ENCODE measurements at places on chromosomes 2 and 18.

DNA sequence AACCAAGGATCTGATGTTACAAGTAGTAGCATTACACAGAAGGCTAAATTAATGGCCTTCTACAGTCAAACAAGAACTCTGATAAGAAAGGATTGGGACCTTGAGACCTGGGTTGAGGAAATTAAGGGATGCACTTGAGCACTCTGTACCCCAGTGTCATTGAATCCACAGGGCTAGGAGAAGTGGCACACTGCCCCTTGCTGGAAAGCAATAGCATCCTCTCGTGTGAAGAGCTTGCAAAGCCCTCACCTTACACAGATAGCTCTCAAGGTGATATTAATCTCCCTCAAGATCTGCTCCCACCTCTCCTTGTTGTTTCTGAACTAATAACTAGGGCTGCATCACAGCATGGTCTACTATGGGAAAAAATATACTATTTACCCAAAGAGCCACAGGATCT, 26.5 kb upstream of the CHST9 start:
- no peak for DNase-seq

DNA sequence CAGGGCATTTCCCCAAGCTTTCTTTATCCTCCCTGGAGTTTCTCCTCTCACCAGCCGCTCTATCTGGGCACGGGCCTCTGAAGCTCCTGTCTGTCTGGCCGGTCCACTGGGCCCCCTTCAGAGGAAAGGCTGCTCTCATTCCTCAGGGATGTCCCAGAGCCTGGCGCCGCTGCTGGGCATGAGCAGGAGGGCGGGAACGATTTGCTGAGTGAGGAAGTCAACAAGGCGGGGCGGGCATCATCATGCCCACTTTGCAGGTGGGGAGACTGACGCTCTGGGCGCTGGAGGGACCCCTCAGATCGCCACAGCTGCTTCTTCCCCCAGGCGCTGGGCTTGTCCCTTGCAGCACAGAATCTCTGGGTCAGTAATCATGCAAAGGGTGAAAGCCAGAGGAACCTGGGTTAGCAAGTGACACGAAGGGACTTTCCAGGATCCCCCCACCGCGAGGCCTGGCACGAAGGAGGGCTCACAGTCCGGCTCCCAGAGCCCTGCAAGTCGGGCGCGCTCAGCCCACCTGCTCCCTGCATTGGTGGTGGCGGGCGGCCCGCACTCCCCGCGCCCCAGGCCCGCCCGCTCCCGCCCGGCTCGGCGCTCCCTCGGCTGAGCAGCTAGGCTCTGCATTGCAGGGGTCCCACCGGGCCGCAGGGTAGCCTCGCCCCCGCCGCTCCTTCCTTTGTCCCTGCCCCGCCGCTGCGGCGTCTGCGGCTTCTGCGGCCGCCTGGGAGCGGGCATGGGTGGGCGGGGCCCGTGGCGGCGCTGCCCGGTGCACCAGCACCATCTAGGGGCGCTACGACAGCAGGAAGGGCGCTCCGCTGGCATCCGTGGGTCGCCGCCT, 157.8 kb downstream of the CYRIA start:
- no peak for DNase-seq

DNA sequence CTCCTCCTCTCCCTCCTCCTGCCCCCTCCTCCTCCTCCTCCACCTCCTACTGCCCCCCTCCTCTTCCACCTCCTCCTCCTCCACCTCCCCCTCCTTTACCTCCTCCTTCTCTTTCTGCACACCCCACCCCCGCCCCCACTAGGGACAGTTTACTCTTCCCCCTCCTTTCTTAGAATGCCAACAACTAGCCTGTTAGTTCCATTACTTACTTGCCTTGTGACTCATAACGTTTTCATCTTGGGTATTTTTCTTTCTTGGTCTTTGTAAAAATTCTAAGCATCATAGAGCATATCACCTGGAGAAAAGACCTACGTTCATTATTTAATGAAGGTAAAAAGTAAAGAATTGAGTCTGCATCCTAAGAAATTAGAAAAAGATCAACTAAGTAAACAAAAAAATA, 165.3 kb downstream of the NEDD4L start:
- no peak for DNase-seq

- no peak for DNase-seq
Observed at GRCh38 chr2:192243488-192243887, 48.8 kb upstream of the TMEFF2 start.

DNA sequence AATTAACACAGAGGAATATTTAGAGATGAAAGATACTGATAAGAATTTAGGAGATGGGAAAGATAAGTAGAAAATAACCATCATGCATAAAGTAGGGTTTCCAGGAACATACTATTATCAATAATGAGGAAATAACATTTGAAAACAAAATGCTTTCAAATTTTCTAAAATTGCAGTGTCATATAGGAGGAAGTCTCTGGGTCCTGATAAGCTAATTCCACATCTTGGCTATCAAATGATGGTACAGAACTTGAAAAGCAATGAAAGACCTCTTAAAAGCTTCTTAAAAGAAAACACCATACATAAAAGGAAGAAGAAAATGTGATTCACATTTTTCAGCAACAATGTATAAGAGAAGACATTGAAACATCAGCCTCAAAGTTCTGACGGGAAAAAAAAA, 1024.8 kb downstream of the TSN start:
- DNase-seq, result no peak

- DNase-seq, result no peak
Observed at GRCh38 chr2:191618786-191619185, 59.1 kb upstream of the NABP1 start.

DNA sequence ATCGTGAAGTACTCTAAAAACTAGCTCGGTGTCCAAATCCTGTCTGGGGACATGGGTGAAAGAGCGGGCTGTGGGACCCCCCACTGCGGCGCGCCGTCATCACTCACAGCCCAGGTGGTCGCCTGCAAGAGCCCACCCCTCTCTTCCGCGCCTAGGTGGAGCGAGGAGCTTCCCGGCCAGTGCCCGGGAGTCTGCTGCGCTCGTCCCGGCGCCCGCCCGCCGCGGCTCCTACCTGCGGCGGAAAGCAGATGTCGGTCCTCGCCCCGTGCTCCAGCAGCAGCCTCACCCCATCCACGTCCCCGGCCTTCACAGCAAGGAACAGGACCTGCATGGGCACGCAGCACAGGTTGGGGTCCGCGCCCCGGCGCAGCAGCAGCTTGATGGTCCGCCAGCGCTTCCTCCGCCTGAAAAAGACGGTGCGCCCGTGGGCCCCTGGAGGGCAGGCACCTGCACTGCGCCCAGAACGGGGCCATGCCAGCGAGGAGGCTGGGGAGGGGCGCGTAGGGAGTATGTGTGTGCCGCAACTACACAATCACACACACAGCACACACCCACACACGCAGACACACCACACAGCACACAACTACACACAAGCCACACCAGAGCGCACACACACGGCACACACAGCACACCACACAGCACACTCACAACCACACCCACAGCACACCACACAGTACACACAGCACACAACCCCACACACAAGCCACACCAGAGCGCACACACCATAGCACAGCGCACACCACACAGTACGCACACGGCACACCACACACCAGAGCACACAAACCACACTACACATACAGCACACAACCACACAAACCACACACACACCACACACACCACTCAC, 37.4 kb downstream of the ANKMY1 start:
- no peak for DNase-seq

GRCh38 chr18:24112874-24113615, 25.8 kb upstream of the CABYR start:
- DNase-seq, result no peak

DNA sequence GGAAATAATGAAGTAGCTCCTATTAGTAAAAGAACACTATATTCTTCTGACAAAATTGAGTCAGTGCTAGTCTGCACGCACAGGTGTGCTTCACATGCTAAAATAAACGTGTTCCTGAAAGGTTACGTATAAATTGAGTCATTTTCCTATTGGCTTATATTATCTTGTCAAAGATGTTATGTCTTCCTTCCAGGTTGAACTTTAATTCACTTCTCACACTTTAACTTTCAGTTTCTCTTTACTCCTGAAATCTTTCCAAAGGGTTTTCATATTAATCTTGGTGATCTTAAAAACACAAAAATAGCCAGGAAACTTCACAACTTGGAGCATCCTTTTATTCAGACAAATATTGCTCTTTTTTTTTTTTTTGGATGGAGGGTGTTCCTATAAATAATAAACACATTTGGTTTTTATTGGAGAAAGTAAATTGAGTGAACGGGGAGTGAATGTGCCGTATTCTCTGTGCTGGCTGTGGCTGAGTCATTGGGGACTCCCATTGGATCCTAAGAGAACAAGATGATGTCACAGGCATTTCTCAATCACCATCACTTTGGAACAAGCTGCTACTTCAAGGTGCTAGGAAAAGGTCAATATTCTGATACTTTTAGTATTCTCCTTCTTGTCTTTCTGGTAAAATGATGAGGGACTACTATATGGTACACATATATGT, 150.2 kb upstream of the SPATS2L start:
- no peak for DNase-seq

DNA sequence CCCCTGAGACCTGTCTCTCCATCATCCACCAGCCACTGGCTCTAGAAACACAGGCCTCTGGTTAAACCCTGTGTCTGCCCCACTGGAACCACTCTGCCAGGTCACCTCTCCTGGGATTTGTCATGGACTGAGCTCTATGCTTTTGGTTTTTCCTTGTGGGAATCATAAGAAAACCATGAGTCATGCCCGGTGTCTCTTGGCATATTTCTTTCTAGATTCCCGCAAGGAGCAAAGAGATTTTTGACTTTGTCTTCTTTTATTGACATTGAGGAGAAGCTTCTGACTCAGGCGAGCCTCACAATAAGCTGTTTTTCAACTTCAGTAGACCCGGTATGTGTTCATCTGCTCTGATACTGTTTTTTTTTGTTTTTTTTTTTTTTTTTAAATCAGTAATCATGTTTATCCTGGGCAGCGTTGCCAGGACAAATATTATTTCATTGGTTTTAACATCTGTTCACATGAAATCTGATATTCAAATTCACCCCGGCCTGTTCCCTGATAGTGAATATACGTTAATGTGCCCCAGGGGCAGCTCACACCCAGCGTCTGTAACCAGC, 207.1 kb downstream of the ACKR3 start:
- no peak for DNase-seq

- DNase-seq, result no peak
Observed at GRCh38 chr2:233862261-233862768, 5.9 kb downstream of the MSL3B start.

- no peak for DNase-seq
Observed at GRCh38 chr2:33241581-33241980, 234.9 kb upstream of the RASGRP3 start.

GRCh38 chr18:9707381-9708056, 582 bp upstream of the RAB31 start:
- DNase-seq, result no peak

- no peak for DNase-seq
Observed at GRCh38 chr2:11213090-11213638, 57.9 kb downstream of the SLC66A3 start.

DNA sequence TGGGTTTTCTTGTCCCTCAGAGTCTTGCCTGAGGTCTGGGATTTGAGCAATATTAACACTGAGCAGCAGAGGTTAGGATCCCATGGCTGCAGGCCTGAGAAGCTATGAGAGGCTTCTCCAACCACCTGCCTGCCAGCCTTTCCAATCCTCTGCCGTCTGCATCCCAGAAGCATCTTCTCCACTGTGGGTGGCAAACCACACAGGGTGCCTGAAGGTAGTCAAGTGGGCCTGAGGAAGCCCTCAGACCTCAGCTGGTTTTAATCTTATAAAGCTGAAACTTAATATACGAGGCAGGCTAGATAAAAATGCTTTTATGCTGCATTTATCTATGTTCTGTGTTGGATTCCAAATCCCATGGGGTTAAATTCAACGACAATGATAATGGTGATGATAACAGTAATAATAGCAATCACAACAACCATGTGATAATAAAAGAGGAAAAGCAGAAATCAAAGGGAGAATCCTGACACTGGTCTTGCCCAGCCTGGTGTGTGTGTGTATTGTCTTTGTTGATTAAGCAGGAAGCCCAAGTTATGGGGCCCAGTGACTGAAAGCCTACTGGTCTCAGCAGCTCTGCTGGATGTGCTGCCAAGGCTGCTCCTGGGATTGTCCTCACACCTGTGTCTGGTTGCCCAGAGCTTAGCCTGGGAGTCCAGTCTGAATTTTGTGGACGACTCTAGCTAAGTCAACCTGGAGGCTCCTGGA, 59.7 kb upstream of the LDAH start:
- DNase-seq, result no peak

DNA sequence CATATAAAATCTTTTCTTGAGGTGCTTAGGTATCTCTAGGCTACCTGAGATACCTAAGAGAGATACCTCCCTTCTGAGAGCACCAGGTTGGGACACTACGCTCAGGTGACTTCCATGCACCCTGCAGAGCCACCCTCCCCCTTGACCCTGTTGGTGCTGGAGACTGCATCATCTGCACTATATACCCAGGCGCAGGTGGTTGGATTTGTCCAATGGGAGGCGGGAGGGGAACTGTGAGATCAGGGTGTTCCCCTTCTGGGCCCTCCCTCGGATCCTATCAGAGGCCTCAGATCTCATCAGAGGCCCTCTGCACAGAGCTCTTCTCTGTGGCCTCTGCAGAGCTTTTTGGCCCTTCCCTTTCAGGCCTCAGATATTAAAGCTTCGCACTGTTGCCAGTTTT, 158.4 kb downstream of the SH3RF3 start:
- DNase-seq, result no peak

DNA sequence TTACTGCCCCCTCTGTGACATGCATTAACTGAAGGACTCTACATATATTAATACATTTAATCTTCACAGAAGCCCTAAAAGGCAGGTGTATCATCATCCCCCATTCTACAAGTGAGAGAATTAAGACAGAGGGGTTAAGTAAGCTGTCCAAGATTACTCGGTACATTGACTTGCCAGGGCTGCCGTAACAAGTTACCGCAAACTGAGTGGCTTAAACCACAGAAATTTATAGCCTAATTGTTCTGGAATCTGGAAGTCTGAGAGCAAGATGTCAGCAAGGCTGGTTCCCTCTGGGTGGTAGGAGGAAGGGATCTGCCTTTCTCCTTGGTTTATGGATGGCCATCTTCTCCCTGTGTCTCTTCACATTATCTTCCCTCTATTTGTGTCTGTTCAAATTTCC, 605.5 kb downstream of the EPHA4 start:
- DNase-seq, result no peak

DNA sequence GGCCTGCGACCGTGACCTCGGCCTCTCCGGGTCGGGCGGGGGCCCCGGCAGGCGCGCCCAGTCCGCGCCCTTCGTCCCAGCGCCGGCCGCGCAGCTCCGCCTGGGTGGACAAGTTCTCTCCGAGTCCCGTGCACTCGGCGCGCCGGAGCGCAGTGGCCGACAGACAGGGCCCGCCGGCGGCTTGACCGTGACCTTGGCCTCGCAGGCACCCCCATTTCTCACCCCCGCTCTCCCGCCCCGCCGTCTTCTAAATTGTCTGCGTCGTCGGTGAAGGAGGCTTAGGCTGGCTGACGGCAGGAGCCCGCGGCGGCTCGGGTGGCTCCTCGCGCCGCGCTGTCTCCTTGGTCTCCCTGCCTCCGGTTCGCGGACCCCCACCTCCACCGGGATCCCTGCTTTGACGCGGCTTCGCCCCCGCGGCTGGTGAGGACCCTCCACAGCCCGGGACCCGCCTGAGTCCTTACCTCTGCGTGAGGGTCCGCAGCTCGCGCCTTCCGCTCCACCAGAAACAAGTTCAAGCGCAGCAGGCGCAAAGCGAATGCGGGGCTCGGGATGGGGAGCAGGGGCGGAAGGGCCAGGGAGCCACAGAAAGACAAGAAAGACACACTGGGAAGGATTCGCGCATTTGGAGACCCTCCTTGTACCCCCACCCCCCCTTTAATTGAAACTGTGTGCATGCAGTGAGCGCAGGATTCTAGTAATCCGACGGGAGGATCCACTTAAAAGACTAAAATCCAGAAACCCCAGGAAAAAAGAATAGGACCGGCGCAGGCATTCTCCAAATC, 4.0 kb downstream of the PTGR3 start:
- no peak for DNase-seq

- DNase-seq, result no peak
Observed at GRCh38 chr18:79598633-79599175, 80.9 kb upstream of the CTDP1 start.
